ENCODE measurements at places on chromosomes 11 and 22. TPM values are rescaled to one million over a fixed set of nuclear protein-coding genes. Genes with fewer than 3 reads are reported as not detected.
A peak's percentile ranks its signal among the peaks of the same experiment; 100 is the strongest.

SNX32 gene
- total RNA-seq, result 2.4 TPM

PANX3 gene
- total RNA-seq, result not detected

OR52A1 gene
- not detected for total RNA-seq

HIKESHI gene
- 32.6 TPM for total RNA-seq

DNA sequence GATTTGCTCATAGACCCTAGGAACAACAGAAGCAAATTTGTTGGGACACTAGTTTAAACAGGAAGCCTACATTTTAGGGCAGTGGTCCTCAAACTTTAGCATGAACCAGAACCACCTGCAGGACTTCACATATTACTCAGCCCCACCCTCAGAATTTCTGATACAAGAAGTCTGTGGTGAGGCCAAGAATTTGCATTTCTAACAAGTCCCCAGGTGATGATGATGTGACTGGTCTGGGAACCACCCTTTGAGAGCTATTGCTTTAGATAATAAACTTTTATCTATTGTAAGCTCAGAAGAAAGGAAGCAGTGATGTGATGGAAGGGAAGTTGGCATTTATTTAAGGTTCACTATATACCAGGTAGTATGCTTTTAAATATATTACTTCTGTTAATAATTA is 194.0 kb downstream of the FAM181B start:
- no peak overlapping the region for H3K27ac ChIP-seq
- H3K36me3 ChIP-seq, result no peaks in the 10 kb centered on the region
- no peaks in the 10 kb centered on the region for H3K27me3 ChIP-seq

DNA sequence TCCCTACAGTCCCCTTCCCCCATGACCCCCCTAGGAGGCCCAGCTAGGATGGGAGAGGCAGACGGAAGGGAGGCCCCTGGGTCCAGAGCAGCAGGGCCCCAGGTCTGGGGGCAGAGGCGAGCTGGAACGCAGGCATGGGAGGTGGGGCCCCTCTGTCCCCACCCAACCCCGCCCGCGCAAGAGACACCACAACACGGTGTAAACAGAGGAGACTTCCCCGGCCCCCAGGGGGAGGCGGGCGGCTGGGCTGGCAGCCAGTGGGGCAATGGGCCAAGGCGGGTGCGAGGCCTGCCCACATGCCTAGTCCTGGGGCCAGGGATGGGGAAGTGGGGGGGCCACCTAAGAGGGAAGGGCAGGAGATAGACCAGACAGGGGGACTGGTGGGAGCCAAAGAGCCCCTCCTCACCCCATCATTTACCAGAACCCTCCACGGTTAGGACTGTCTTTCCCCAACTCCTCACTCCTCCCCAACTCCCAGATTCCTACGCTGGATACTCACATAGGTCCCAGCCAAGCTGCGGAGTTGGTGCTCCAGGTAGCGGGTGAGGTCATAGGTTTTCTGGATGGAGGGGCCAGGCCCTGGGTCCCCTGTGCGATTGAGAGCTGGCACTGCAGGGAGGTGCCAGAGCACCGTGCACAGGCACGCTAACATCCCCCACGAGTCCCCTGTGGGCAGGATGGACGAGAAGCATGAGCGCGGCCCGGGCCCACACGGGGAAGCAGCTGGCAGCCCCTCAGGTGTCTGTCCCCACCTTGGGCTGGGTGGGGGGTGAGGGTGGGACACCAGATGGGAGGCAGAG is 6.2 kb downstream of the CLCF1 start:
- no peaks in the 10 kb centered on the region for H3K27me3 ChIP-seq
- DNase-seq, result no peak
- H3K36me3 ChIP-seq, result no peaks in the 10 kb centered on the region
- H3K4me1 ChIP-seq, result no peaks in the 10 kb centered on the region

- H3K27me3 ChIP-seq, result no peaks in the 10 kb centered on the region
- no peak overlapping the region for H3K4me3 ChIP-seq
- H3K27ac ChIP-seq, result no peak overlapping the region
- DNase-seq, result no peak
Measured at GRCh38 chr22:28141614-28142013, 222.6 kb upstream of the PITPNB start.

- no peak overlapping the region for H3K4me3 ChIP-seq
- peak overlapping the region; percentile 72 for H3K27ac ChIP-seq
- peaks cover 2% of the 10 kb centered on the region for H3K4me1 ChIP-seq
- peak; percentile 80 for DNase-seq
Measured at GRCh38 chr22:49934160-49934890, 15.9 kb downstream of the CRELD2 start.

- no peaks in the 10 kb centered on the region for H3K36me3 ChIP-seq
- H3K27ac ChIP-seq, result no peak overlapping the region
- H3K4me1 ChIP-seq, result no peaks in the 10 kb centered on the region
Measured at GRCh38 chr22:19127329-19128008, 3.6 kb upstream of the TSSK2 start.

- H3K4me3 ChIP-seq, result no peak overlapping the region
- no peak for DNase-seq
- H3K4me1 ChIP-seq, result no peaks in the 10 kb centered on the region
- no peaks in the 10 kb centered on the region for H3K36me3 ChIP-seq
Measured at GRCh38 chr11:19187833-19188258, 13.9 kb downstream of the CSRP3 start.
